ENCODE measurements at places on chromosomes 1 and 21. TPM values are rescaled to one million over a fixed set of nuclear protein-coding genes. Genes with fewer than 3 reads are reported as not detected.
A peak's percentile ranks its signal among the peaks of the same experiment; 100 is the strongest.

Gene TXLNA
- 22.3 TPM for total RNA-seq

Gene IL12RB2
- total RNA-seq = 1.1 TPM

Gene RIPPLY3
- total RNA-seq = not detected

Gene DENND2C
- total RNA-seq = 7.9 TPM

Gene ANGPTL3
- not detected for total RNA-seq

Gene VWA5B1
- not detected for total RNA-seq

Gene RXRG
- 3.2 TPM for total RNA-seq

Gene SMIM1
- not detected for total RNA-seq

Gene SH2D1B
- total RNA-seq = 0.21 TPM

- no peak for DNase-seq
These were observed 6.4 kb downstream of the MGST3 start for GRCh38 chr1:165637427-165637826.

DNA sequence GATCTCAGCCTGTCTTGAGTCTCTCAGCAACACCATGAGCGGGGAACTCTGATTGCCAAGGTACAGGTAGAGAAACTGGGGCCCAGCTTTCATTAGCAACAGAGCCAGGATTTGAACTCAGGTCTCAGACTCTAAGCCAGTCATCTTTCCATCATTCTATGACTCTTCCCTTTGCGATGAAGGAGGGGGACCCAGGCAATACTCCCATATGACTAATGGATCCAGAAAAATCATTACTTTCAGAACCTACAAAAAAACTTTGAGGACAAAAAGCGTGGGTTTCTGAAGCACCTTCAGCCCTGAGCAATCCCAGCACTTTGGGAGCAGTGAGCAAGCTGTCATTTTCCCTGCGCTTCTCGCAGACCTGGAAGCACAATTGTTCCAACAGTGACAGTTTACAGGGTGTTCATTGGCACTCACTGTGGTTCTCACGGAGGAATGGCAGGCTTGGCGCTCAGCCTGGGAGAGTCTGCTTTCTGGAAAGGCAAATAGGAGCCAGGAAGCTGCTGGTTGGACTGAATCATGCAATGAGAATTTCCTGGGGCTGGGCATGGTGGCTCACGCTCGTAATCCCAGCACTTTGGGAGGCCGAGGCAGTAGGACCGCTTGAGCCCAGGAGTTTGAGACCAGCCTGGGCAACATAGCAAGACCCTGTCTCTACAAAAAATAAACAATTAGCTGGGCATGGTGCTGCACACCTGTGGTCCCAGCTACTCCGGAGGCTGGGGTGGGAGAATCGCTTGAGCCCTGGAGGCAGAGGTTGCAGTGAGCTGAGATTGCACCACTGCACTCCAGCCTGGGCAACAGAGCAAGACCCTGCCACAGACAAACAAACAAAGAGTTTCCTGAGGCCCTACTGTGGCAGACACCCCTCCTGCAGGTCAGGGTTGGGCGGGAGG, 40.1 kb downstream of the SLC2A7 start:
- DNase-seq = peak; percentile 55

DNA sequence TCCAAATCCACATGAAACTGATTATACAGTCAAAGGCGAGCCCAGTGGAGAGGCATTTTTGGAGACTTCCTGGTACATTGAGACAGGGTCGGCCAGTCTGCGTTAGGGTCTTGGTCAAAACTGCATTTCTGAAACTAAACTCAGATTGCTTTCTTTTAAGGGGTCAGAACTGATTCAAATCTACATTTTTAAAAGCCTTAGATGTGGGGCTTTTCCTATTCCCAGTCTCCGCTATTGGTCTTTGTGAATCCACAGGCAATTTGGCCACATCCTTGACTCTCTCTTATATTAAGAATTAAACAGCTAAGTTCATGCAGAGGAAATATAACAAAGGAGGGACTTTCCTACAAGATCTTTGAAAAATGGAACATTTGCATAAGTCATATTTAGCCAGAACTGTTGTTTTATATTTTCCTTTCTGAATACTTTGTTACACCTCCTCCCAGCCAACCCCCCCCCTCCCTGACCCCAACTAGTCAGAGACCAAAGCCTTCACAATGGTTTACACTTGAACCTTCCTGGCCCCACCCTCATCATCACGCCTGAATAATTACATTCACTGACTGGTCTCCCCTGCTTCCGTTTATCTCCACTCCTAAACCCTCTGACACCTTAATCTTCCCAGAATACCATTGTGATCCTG, 30.9 kb downstream of the SELL start:
- no peak for DNase-seq

- no peak for DNase-seq
These were observed 257.3 kb downstream of the PTBP2 start for GRCh38 chr1:96978901-96979300.

DNA sequence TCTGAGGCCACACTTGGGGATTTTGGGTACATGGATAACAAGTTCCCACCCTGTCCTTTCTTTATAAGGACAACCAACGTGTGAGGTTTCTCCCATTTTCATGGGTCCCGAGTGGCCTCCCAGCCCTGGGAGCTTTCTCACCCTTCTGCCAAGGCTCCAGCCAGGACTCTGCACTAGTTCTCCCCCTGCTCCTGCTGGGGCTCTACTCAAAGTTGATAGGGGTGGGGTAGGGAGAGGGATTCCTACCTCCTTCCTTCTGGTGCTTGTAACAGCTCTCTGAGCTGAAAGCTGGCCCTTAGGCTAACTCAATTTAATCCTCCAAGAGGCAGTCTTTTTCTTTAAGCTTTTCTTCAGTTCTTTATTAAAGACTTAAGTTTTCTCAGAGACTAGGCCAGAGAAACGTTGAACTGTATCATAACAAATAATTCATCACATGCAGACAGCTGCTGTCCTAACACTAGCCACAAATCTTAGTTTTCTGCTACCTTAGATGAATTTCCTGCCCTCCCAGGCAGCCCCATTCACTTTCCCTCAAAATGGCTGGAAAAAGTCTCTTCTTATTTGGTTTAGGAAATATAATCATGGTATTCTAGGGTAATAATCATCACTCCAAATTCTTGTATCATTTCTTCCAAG, 22.4 kb upstream of the DR1 start:
- DNase-seq = no peak

DNA sequence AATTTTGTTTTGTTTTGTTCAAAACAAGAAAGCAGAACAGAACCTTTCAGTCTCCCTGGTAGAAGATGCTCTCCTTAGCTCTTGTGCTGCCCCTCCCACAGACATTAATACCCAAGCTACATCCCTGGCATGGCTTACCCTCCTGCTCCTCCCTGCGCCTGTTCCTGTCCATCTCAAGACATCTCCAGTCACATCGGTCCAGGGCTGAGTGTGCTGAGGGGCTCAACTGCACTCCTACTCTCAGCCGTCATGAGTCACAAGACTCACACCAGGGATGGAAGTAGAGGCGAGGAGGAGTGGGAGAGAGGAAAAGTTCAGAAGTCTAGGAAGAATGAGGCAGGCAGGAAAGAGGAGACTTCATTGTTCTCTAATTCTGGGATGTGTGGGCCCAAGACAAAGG, 9.2 kb upstream of the TACSTD2 start:
- no peak for DNase-seq

DNA sequence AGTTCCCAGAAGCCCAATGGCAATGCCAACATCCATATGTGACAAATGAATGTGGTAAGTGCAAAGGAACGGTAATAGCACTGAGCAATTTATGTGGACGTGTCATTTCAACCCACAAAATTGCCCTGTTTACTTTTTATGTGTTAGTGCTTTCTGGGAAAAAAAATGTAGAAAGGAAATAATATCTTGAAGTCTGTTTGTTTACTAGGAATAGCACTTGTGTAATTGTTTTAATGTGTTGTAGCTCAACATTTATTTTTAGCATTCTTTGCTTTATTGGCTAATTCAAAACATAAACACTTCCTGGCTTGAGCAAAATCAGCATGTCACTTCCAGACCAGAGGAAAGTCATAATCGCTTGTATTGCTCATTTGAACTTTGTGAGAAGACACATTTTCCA, 224.8 kb upstream of the KCNK2 start:
- DNase-seq = no peak

GRCh38 chr1:5639106-5639722, 353.0 kb downstream of the NPHP4 start:
- DNase-seq = no peak

DNA sequence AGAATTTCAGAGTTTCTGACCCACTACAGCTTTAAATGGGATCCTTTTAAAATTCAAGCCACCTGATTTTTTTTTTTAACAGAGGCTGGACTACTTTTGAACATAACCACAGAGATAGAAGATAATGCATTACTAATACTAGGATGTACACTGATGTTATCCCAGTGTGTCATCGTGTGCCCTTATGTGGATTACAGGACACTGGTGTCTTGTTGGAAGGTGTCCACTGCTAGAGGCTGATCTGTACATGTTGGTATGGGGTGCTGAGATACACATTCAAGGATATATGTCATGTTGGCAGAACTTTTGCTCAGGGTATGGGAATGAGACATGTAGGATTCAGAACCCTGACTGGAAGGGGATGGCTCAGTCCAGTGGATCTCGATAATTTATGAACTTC, 56.3 kb downstream of the INAVA start:
- DNase-seq = no peak

DNA sequence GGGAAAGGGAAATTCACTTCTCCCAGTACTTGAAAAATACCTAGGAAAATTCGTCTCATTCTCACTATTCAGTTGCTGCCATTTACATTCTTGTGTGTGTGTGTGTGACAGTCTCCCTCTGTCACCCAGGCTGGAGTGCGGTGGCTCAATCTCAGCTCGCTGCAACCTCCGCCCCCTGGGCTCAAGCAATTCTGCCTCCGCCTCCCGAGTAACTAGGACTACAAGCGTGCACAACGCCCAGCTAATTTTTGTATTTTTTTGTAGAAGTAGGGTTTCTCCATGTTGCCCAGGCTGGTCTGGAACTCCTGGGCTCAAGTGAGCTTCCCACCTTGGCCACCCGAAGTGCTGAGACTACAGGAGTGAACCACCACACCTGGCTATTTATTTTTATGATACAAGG, 1.2 kb downstream of the SNAPIN start:
- DNase-seq = no peak

- DNase-seq = peak; percentile 25
These were observed 62.9 kb downstream of the MDM4 start for GRCh38 chr1:204578867-204579664.

DNA sequence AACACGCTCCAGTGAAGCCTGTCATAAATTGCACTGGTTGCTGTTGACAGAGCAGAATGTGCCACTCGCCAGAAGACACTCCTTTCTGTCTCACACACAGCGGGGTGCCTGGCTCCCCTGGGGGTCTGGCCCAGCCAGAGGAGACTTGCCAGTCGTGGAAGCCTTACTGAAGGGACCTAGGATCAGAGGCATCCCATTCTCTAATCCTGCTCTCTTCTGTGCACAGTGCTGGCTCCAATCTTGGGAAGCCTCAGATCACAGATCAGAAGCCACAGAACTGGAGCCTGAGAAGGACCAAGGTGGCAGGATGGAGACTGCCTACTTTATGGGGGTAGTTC, 1.4 kb downstream of the SLC9A1 start:
- no peak for DNase-seq

DNA sequence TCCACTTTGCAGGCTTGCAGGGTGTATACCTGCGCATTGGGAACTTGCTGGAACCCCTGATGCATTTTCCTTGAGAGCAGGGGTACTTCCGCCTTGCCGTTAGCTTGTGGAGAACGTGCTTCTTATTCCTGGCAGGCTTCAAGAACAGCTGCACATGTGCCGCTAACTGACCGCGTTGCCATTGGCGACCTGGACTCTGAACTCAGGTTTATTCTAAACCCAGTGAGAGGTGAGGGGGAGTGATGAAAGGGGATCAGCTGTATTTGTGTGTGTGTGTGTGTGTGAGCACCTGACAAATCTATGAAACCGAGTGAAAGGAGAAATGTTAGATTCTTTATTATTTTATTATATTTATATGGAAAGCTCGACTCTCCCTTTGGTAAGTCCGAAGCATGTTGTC, 128.6 kb downstream of the HUNK start:
- DNase-seq = no peak

DNA sequence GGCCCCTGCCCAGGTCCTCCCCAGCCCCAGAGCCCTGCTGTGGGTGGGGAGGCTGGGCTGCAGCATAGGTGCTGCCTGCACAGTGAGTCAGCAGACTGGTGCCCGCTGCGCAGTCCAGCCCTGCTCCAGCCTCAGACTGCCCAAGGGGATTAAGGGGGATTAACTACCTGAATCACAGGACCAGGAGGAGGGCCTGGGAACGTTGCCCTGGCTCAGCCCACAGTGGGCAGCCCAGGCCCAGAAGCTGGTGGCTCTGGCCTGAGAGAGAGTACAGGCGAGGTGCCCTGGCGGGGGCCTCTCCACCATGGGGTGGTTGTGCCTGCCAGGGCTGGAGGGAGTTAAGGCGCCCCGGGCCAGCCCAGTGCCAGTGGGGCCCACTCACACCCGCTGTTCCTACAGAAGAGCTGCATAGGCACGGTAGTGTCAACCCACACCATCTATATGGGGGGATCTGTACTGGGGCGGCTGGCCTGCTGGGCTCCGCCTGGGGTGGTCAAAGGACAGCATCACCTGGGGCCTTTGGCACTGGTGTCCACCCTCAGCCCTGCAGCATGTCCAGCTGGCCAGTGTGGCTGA, 2.3 kb downstream of the OBSCN start:
- DNase-seq = no peak

- peak; percentile 82 for DNase-seq
These were observed at the start of gene MTFR1L for GRCh38 chr1:25819491-25820246. Gene MTFR1L, plus strand, starts transcription at chr1:25819954. Its CDS starts 3,151 bp downstream, at chr1:25823105.

DNA sequence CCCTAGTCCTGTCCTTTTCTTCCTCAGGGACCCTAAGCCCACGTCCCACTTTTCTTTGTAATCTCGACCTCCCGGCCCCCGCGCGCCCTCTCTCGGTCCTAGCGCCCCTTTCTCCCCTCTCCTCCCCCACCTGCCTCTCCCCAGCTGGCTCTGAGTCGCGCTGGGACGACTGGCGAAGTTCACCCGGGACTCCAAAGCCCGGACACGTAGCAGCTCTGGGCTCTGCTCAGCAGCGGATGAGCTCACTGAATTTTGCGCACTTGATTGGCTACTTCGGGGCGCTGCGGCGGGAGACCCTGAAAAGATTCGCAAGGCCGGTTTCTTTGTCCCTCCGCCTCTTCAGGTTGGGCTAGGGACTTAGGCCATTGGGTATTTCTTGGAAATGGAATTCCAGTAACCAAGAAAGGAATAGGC, 16.3 kb upstream of the ACKR1 start:
- peak; percentile 44 for DNase-seq

DNA sequence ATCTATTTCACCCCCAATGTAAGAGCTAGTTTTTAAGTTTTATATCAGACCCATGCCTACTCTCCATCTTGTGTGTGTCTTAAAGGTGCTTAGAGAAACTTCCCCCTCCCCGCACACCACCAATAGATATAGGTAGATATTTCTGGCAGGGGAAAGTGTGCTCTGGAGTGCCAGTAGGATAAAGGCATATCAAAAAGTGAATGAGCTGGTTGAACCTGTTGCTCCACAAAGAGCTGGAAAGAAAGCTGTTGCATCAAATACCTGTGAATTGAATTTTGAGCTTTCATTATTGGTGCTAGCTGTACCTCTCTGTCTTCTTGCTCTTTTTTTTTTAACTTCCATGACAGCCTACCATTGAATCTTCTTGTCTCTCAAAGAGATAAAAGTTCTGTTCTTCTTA, 32.8 kb downstream of the ARID1A start:
- no peak for DNase-seq

GRCh38 chr1:81351864-81352263, 448.9 kb upstream of the ADGRL2 start:
- DNase-seq = no peak
